ENCODE measurements at places on chromosomes 4 and X. TPM values are rescaled to one million over a fixed set of nuclear protein-coding genes. Genes with fewer than 3 reads are reported as not detected.

The PPEF2 gene
- not detected for total RNA-seq

The CFI gene
- 0.21 TPM for total RNA-seq

The PNMA6A gene
- total RNA-seq, result not detected

The BEX5 gene
- total RNA-seq, result 0.79 TPM

The RNF128 gene
- 9.2 TPM for total RNA-seq

The PGM2 gene
- 57.3 TPM for total RNA-seq

The VSIG1 gene
- 0.85 TPM for total RNA-seq

The CT45A2 gene
- not detected for total RNA-seq

The CLTRN gene
- 0.46 TPM for total RNA-seq

The TNMD gene
- not detected for total RNA-seq

The GRIA3 gene
- total RNA-seq, result 0.28 TPM

The NSDHL gene
- total RNA-seq, result 52.3 TPM

The CNKSR2 gene
- 3.3 TPM for total RNA-seq

The CWH43 gene
- total RNA-seq, result 9.9 TPM

The GRPR gene
- total RNA-seq, result not detected

The ZNF711 gene
- 0.88 TPM for total RNA-seq

The FGF2 gene
- 1.3 TPM for total RNA-seq

The FDCSP gene
- not detected for total RNA-seq

The CXorf65 gene
- total RNA-seq, result not detected

The ABCG2 gene
- total RNA-seq, result 0.60 TPM

The ETNPPL gene
- not detected for total RNA-seq

Measured in airway epithelial cell (primary cell).